ENCODE measurements at places on chromosomes 11 and 22. TPM values are rescaled to one million over a fixed set of nuclear protein-coding genes. Genes with fewer than 3 reads are reported as not detected.

Gene ART5
- 0.14 TPM for total RNA-seq

DNA sequence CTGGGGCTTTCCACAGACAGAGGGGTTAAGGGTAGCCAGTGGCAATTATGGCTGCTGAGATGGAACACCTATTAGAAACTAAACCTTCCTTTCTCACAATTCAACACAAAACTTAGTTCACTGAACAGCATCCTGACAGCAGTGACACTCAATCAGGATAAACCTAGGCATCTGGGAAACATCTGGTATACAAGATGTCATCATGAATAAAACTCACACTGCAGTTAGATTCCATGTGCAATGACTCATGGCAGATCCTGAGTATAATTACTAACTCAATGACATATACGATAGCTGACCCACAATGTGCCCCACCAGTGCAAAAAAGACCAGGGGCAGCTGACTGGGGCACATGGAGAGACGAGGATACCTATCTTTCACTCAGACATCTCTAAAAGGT, 17.7 kb downstream of the RBFOX2 start:
- H3K27me3 ChIP-seq, result no peaks in the 10 kb centered on the region
- no peak overlapping the region for H3K4me3 ChIP-seq
- no peaks in the 10 kb centered on the region for H3K36me3 ChIP-seq
- H3K4me1 ChIP-seq, result no peaks in the 10 kb centered on the region
- H3K27ac ChIP-seq, result no peak overlapping the region

Gene USH1C
- total RNA-seq, result 9.5 TPM

- peaks cover 30% of the 10 kb centered on the region for H3K4me1 ChIP-seq
- H3K4me3 ChIP-seq, result no peak overlapping the region
Measured at GRCh38 chr22:22693531-22693884, 49.1 kb downstream of the GGTLC2 start.

Gene NXPE4
- total RNA-seq, result not detected

- H3K4me1 ChIP-seq, result peaks cover 14% of the 10 kb centered on the region
- DNase-seq, result no peak
- no peaks in the 10 kb centered on the region for H3K27me3 ChIP-seq
- peak overlapping the region; percentile 96 for H3K4me3 ChIP-seq
Measured at GRCh38 chr11:65960824-65961266, 689 bp upstream of the SART1 start.

- no peak overlapping the region for H3K4me3 ChIP-seq
- no peak for DNase-seq
- H3K36me3 ChIP-seq, result no peaks in the 10 kb centered on the region
- no peaks in the 10 kb centered on the region for H3K27me3 ChIP-seq
- H3K4me1 ChIP-seq, result no peaks in the 10 kb centered on the region
Measured at GRCh38 chr22:44145544-44145943, 35.2 kb upstream of the PARVG start.

- no peaks in the 10 kb centered on the region for H3K4me1 ChIP-seq
- no peak for DNase-seq
- no peaks in the 10 kb centered on the region for H3K27me3 ChIP-seq
Measured at GRCh38 chr11:19365743-19366410, 125.1 kb upstream of the E2F8 start.

DNA sequence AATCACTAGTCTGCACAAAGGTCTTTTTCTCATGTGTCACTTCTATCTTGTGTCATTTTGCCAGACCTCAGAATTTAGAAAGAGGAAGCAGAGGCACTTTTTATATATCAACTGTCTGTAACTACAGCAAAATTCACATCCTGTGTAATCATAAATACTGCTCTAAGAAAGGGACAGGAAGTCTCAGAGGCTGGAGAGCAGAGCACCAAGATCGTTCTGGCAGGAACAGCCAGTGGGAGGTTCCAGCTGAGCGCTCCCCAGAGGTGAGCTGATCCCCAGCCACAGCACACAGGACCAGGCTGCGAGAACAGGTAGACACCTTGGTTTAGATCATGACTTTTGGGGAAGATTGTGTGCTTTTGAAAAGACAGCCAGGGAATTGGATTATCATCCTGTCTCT, at the start of gene MS4A7:
TSS of gene MS4A7 (plus strand) at position 179 of the 400 bp plus-strand sequence. CDS start 4,610 bp downstream, outside the sequence.
- no peaks in the 10 kb centered on the region for H3K27me3 ChIP-seq
- H3K4me3 ChIP-seq, result no peak within 1 kb of the TSS
- no peaks in the 10 kb centered on the region for H3K36me3 ChIP-seq
- no peaks in the 10 kb centered on the region for H3K4me1 ChIP-seq
- H3K27ac ChIP-seq, result peak within 1 kb of the TSS; percentile 22

- no peak overlapping the region for H3K27ac ChIP-seq
- H3K4me1 ChIP-seq, result no peaks in the 10 kb centered on the region
- no peak for DNase-seq
Measured at GRCh38 chr11:36121054-36121453, 168.2 kb downstream of the COMMD9 start.

- H3K4me3 ChIP-seq, result peak overlapping the region; percentile 43
- H3K27ac ChIP-seq, result peak overlapping the region; percentile 81
- no peaks in the 10 kb centered on the region for H3K36me3 ChIP-seq
- no peaks in the 10 kb centered on the region for H3K4me1 ChIP-seq
Measured at GRCh38 chr11:117328375-117329010, 839 bp downstream of the CEP164 start.

DNA sequence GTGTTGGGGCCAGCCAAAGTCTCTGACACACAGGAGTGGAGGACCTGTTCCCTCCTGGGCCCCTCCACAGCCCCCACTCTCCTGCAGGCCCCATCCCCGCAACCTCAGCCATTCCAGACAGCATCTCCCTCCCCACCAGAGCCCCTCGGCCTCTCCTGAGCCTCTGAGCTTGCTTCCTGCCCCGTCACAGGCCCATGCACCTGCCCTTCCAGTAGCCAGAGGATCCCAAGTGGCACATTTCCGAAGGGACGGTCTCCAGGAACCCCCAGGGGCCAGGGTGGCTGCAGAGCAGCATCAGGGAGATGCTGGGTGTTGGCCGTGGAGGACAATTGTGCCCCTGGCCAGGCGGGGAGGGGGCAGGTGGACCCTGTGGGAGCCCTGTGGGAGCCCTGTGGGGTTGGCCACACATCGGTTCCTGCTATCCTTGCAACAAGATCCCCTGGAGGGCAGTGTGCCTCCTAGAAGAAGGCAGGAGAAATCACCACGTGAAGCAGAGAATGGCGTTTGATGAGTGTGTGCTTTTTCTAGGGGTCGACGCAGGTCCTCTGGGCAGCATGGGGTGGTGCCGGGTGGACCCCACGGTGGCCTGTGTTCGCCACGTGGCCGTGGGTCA, 45.3 kb upstream of the PPARA start:
- no peak overlapping the region for H3K4me3 ChIP-seq
- peaks cover 70% of the 10 kb centered on the region for H3K4me1 ChIP-seq
- no peaks in the 10 kb centered on the region for H3K27me3 ChIP-seq
- H3K36me3 ChIP-seq, result no peaks in the 10 kb centered on the region

DNA sequence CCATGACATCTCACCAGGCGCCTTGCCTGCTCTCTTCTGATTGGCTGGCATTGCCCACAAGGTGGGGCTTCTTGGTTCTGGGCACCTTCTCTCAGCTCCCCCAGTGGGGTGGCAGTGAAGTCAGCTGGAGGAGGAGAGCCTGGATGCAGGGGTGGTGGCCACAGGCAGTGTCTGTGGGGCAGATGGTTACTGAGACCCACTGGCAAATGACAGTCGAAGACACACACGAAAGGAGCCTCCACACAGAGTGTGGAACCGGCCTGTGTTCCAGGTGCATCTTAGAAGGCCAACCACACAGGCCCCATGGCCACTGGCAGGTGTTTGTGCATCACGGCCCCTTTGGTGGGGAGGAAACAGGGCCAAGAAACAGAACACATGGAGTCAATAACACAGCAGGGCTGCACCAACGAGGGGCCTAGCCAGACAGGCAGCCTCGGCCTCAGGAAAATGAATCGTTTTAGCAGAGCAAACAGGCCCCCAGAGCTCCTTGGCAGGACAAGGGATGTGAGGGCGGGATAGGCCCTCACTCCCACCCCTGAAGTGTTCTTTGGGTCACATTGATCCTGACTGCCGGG, 683.4 kb downstream of the TBC1D22A start:
- no peak for DNase-seq
- no peaks in the 10 kb centered on the region for H3K4me1 ChIP-seq
- H3K4me3 ChIP-seq, result no peak overlapping the region
- H3K36me3 ChIP-seq, result no peaks in the 10 kb centered on the region
- H3K27ac ChIP-seq, result no peak overlapping the region
- H3K27me3 ChIP-seq, result no peaks in the 10 kb centered on the region

DNA sequence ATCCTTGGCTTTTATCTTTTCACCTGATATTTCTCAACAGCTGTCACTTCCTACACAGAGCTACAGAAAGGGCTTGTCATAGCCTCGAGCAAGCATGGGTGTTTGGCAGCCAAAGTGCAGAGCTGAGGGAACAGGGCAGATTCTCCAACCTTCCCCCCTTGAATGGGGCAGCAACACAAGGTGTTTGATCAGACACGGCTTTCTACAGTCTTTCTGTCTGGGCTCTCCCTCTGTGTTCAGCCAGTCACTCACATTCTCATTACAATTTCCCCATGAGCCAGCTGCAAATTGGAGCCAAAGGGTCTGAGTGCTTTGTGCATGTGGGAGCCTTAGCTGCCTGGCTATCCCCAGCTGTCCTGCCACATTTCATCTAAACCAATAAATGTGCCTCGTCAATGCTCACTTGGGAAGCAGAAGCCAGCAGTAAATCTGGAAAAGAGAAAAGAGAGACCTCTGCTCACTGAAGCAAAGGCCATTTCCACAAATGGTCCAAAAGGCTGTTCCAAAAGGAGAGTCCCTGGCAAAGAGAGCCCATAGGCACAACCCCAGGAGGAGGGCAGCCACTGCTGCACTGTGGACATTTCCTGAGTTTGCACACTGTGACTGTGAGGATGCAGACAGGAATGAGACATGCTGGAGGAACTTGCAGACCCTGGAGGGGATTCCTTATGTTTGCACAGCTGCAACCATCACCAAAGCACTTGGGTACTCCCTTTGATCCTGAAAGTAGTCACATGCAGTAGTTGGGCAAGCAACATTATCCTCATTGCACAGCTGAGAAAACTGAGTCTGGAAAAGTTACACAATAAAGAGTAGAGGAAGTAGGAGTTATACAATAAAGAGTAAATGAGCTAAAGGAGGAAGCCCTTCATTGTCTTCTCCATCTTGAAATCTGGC, 186.8 kb downstream of the FAM181B start:
- no peaks in the 10 kb centered on the region for H3K27me3 ChIP-seq
- DNase-seq, result no peak
- H3K27ac ChIP-seq, result no peak overlapping the region
- H3K36me3 ChIP-seq, result no peaks in the 10 kb centered on the region

Gene APOA4
- not detected for total RNA-seq

DNA sequence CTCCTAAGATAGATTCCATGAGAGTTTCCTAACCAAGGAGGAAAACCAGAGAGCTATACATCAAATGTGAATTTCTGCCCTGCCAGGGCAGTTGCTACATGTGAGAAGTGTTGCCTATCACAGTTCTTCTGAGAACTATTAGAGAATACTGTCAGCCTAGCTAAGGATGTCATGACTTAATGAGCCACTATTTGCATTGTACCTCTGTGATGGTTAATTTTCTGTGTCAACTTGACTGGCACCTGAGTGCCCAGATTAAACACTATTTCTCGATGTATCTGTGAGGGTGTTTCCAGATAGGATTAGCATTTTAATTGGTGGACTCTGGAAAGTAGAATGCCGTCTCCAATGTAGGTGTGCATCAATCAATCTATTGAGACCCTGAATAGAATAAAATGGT, 1.7 kb upstream of the TCN1 start:
- no peak overlapping the region for H3K27ac ChIP-seq
- DNase-seq, result no peak
- H3K4me3 ChIP-seq, result no peak overlapping the region
- no peaks in the 10 kb centered on the region for H3K27me3 ChIP-seq

- peak; percentile 82 for DNase-seq
- no peaks in the 10 kb centered on the region for H3K27me3 ChIP-seq
- no peak overlapping the region for H3K4me3 ChIP-seq
- H3K4me1 ChIP-seq, result peaks cover 12% of the 10 kb centered on the region
Measured at GRCh38 chr11:2314525-2315394, 12.9 kb downstream of the TSPAN32 start.

GRCh38 chr11:29260939-29261705, 755.7 kb downstream of the KCNA4 start:
- H3K4me3 ChIP-seq, result no peak overlapping the region
- H3K27ac ChIP-seq, result no peak overlapping the region
- H3K27me3 ChIP-seq, result no peaks in the 10 kb centered on the region
- no peaks in the 10 kb centered on the region for H3K4me1 ChIP-seq

DNA sequence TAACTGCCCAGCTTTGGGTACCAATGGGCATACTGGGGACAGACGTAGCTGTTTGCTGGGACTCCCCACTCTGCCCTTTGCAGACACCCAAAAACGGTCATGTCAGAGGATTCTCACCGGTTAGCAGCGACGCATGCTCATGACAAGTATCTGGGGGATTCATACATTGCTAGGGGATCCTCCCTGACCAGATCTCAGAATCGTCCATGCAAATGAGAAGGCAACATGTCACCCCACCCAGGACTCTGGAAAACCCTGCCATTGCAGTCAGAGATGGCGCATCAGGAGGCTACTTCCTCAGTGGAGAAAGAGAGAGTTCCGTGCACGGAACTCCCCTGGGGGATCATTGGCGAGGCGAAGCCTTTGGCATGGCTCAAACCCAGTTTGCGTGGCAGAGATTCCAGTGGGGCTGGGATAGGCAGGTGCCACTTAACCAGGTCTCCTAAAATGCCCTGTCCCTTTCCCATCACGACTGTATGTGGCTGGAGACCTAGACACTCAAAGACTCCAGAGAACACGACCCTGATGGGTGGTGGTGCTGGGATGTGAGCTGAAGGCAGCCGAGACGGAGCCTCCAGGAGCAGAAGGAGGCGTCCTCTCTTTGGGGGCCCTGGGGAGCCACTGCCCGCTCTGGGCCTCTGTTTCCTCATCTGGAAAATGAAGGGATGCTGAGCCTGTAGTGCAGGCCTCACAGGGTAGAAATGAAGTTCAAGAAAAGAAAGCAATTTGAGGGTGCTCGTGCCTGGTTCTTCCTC, 4.9 kb downstream of the RGL4 start:
- no peaks in the 10 kb centered on the region for H3K27me3 ChIP-seq
- peaks cover 26% of the 10 kb centered on the region for H3K36me3 ChIP-seq
- no peaks in the 10 kb centered on the region for H3K4me1 ChIP-seq

GRCh38 chr11:24400059-24400665, 96.7 kb upstream of the LUZP2 start:
- H3K27me3 ChIP-seq, result no peaks in the 10 kb centered on the region
- H3K4me1 ChIP-seq, result no peaks in the 10 kb centered on the region
- no peak overlapping the region for H3K4me3 ChIP-seq
- H3K36me3 ChIP-seq, result no peaks in the 10 kb centered on the region

GRCh38 chr11:11421509-11421908, 68.5 kb upstream of the CSNK2A3 start:
- no peaks in the 10 kb centered on the region for H3K27me3 ChIP-seq
- H3K36me3 ChIP-seq, result no peaks in the 10 kb centered on the region
- H3K27ac ChIP-seq, result no peak overlapping the region
- DNase-seq, result no peak
- no peak overlapping the region for H3K4me3 ChIP-seq
